ENCODE measurements at places on chromosomes 3 and 15.

DNA sequence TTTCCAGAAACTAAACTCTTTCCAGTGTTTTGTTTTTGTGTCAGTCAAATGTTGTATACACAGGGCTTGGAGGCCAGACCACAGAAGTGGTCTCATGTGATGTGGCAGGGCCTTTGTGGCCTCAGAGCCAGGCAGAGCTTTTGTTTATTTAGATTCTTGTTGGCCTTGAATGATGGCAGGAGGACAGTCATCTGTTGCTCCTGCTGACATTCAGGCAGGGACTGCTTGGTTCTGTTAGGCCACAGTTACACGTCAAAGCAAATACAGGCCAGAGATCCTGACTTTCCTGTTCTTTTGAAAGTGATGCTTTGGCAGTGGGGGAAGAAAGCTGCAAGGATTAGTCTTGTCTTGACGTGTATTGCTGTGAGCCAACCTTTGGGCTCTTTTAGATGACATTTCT is 325.1 kb downstream of the CACNA2D3 start:
- DNase-seq = no peak

GRCh38 chr3:31790193-31791089 is 190.6 kb downstream of the OSBPL10 start:
- no peak for DNase-seq

GRCh38 chr3:77038468-77038929 is 1.4 kb upstream of the ROBO2 start:
- DNase-seq = no peak

- DNase-seq = no peak
Observed at GRCh38 chr3:197195326-197195725, 103.1 kb downstream of the DLG1 start.

DNA sequence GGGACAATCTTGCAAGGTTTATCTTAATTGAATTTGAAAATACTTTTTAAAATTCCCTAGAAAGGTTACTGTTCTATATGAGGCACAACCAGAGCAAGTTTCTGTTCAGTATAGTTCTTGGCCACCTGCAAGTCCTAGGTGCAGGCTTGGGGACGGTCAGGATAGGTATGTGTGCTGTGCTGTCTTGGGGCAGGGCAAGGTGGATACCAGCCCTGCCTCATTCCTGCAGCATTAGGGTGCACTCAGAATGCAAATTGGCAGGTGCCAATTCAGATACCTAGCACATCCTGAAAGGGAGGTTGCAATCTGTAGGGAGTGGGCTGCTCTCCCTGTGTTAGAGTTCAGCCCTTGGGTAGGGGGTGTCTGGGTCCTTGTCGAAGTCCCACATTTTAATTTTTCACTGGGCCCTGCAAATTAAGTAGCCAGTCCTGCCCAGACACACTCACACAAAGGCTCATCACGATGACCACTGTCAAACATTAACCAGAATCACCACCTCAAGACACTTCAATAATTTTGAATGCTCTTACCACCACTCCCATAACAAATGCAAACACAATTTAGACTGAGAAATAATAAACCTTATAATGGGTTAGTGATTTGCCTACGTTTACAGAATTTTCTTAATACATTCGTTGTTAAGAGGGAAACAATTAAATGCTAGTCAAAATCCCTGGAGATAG is 838.0 kb upstream of the NR2F2 start:
- no peak for DNase-seq

- no peak for DNase-seq
Observed at GRCh38 chr3:63022114-63022513, 146.9 kb upstream of the CADPS start.

DNA sequence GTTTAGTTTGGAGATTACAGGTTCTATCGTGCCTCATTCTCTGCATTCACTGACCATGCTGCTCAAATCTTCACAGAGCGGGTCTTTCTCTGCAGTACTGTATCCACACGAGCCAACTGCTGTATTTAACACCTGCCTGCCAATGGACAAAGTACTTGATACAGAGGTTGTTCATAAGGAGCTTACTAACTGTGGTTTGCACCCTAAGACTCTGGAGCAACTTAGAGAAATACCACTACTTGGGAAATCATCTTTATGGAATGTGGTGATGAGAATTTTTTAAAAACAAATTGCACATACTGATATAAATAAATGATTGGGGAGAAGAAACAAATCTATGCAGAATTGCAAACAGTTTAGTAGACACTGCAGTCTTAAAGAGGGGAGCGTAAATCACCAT is 90.0 kb downstream of the PPP2R3A start:
- no peak for DNase-seq

- DNase-seq = no peak
Observed at GRCh38 chr3:119314821-119315220, 20.6 kb downstream of the ARHGAP31 start.

- no peak for DNase-seq
Observed at GRCh38 chr3:179510496-179510895, 52.2 kb upstream of the ACTL6A start.

DNA sequence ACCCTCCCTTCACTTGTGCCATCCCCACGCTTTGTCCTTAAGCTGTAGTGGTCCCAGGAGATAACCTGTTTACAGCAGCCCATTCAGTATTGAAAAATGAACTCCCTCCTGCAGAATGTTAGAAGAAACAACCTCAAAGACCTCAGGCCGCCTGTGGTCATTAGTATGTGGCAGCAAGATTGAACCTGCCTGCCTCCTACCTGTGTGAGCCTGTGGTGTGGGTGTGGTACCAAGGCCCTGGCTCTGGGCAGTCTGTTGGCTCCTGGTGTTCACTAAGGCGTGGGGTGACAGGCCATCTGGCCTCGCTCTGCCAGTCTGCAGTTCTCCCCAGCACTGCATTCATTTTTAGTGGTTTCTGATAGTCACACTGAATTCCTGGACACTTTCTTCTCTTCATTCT is 21.0 kb downstream of the LSM3 start:
- no peak for DNase-seq

DNA sequence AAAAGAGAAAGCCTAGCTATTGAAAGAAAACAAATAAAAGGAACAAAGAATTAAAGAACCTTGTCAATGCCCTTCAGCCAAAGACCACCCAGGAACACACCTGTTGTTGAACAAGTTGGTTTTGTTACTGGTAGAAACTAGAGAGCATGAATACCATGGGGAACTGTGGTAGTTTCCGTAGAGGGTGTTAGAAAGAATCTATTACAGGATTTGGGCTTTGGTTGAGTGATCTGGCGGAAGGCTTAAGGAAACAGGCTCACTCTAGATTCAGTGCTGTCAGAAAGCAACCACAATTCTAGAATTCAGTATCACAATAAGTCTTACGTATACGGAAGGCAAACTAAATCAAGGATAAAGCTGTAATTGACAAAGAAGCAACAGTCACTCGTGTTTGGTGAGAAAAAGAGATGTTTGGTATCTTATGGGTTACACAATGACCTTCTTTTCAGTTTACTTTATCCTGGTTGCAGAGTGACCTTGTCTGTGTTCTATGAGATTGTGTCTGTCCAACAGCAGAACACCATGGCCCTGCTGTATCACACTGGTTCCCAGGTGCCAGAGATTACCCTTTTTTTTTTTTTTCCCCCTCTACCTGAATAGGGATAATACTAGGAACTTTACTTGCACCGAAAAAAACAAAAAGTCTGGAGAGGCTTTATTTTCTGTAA is 265.9 kb downstream of the SHQ1 start:
- DNase-seq = no peak

DNA sequence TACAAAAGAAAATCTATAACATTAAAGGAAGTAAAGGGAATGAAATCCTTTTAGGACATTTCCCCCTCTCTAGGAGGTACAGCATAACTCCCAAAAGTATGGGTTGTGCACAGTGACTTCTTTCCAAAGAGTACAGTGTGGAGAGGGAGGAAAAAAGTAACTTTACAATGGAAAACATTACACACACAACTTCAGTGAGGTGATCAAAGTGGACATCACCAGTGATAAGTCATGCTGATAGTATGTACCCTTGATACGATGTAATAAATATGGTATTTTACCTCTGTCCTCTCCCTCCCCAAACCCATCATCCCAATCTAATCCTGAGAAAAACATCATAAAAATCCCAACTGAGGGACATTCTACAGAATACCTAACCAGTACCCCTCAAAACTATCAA is 10.8 kb downstream of the PLD1 start:
- no peak for DNase-seq

GRCh38 chr15:89400782-89401545 is 66.3 kb upstream of the POLG start:
- no peak for DNase-seq

DNA sequence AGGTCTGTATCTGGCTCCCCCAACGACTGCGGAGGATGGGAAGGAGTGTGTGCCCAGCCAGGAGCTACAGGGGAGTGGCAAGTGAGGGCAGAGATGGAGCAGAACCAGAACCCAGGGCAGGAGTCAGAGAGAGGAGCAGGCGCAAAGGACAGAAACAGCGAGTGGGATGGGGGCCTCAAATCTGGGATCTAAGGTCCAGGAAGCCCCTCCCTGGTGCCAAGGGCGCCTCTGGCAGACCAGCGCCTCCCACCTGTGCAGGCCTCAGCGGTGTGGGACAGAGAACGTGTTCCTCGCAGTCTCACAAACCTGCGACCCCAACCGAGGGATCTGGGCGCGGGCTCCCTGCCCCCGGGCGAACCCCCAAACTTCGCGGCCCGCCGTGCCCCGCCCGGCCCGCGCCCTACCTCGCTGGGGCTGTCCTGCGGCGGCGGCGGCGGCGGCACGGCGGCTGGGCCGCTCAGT is 301 bp downstream of the PCBP4 start:
- DNase-seq = no peak
